NCI-H69 (cell line): ENCODE measurements at places on chromosomes 4 and X.

- no peak for DNase-seq
Measured at GRCh38 chr4:151922811-151923210, 162.0 kb upstream of the GATB start.

DNA sequence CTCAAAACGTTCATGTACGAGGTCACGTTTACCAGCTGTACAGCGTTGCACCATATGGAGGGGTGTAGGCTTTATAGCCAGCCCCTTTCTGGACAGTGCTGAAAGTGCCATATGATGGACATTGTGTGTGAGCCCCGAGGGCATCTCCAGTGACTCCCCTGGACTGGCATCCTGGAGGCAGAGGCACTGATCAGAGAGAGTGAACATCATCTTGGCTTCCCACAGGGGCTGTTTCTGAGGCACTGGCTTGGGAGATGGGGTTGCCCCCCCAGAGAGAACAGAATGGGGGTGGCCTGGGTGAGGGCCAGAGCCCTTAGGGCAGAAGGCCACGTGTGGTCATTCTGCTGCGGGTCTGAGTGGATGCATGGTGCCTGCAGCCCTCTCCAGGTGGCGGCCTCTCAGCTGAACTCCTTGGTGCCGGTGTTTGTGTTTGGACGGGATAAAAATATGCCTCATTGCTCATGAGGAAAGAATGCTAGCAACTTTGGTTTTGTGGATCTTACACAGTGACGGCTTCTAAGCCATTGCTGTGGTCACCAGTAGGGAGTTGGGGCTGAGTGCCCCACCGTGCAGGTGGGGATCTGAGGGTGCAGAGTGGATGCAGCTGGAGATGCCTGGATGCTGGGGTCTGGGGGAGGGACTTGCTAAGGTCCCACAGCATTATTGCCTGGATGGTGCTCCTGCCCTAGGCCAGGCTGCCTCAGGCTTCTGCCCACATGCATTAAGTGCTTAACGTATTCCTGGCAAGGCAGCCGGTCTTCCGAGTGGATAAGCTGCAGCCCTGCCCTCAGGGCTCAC is 3.4 kb downstream of the WFS1 start:
- peak; percentile 55 for DNase-seq

GRCh38 chrX:136780763-136781162 is at the start of gene ARHGEF6:
ARHGEF6 (minus strand) TSS chrX:136780932; CDS start chrX:136780882, 50 bp downstream.
- DNase-seq: no peak

DNA sequence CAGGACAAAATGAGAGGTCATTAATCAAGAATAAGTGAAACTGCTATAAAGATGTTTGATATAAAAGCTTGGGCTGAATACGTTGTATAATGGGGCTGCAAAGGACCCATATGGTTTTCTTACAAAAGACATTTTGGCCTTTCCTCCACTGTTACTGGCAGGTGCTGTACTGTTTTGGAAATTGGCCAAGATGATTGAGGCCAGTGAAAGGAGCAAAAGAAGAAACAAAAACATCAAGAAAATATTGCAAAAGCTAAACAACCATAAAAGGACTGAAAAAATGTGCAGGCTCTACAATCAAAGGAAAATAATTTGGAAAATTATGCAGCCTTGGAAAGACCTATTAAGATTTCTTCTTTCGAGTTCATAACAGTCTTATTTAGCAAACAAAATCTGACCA is 222.2 kb upstream of the PPP1R2C start:
- peak; percentile 0 for DNase-seq

GRCh38 chr4:107970063-107970798 is 19.5 kb upstream of the HADH start:
- DNase-seq: no peak

DNA sequence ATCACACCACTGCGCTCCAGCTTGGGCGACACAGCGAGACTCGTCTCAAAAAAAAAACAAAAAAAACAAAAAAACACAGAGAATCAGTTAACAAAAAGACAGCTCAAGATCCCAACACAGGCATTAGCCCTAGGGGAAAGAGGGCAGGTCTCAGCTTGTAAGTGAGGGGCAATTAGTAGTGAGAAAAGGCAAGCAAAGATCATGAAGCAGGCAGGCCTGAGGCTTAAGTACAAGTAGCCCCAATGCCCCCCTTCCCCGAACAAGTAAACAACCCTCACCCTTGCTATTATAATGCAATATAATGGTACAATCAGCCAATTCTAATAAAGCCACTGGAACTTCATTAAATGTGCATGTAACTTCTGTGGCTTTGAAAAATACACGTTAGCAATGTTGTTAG is 17.0 kb downstream of the ADGRA3 start:
- DNase-seq: peak; percentile 74

DNA sequence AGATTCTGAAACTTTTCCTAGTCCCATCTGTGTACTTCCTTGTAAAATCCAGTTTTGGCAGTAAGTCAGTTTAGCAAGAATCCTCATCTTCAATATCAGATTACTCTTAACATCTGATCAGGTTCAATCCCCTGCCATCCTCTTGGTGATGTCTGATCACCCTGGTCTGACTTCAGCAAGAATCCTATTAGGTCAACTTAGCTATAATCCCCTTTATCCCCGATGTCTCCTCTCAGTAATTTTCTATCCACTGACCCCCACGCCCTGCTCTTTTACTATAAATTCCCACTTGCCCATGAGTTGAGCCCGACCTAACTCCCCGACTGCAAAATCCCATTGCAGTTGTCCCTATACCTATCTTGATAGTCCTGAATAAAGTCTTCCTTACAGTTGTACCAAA is 57.9 kb upstream of the PRSS48 start:
- DNase-seq: no peak

DNA sequence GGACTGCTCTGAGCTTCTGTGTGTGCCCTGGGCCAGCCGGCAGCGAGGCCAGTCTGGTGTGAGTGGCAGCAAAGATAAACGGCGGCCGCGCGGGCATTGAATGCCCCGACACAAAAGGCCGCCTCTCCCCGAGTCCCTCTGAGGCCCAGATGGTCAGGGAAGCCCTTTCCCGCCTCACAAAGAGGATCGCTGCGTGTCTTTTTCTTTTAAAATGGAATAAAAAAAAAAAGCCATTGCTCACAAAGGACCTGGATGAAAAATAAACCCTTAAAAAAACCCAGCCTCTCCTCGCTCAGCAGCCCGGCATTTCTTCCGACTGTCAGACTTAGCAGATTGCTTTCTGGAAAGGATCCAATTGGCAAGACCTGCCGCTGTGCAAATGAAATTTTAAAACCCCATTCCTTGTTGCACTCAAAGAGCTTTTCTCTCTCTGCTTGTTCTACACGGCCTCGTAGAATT is 578.7 kb downstream of the BCOR start:
- peak; percentile 78 for DNase-seq

DNA sequence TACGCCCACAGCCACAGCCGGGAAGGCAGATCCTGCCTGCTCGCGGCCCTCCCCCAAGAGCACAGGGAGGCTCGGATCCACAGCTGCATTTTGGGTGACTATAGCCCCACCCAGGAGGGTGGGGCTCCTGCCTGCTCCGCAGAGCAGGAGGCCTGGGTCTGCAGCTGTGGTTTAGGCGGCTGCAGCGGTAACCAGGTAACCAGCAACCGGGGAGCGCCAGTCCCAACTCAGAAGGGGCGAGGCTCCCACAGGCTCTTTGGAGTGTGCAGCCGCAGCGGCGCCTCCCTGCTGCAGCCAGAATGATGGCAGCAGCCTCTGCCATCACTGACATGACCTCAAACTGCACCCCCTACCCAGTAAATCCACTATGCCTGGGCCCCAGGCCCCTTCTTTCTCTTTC is 148.0 kb upstream of the F9 start:
- DNase-seq: peak; percentile 1

- no peak for DNase-seq
Measured at GRCh38 chr4:7507381-7507780, 72.7 kb upstream of the PSAPL1 start.

- no peak for DNase-seq
Measured at GRCh38 chr4:126395664-126396063, 1080.9 kb downstream of the FAT4 start.

- no peak for DNase-seq
Measured at GRCh38 chr4:62560858-62561257, 1360.7 kb downstream of the ADGRL3 start.

- DNase-seq: peak; percentile 46
Measured at GRCh38 chr4:106201373-106201772, 114.6 kb downstream of the TBCK start.

DNA sequence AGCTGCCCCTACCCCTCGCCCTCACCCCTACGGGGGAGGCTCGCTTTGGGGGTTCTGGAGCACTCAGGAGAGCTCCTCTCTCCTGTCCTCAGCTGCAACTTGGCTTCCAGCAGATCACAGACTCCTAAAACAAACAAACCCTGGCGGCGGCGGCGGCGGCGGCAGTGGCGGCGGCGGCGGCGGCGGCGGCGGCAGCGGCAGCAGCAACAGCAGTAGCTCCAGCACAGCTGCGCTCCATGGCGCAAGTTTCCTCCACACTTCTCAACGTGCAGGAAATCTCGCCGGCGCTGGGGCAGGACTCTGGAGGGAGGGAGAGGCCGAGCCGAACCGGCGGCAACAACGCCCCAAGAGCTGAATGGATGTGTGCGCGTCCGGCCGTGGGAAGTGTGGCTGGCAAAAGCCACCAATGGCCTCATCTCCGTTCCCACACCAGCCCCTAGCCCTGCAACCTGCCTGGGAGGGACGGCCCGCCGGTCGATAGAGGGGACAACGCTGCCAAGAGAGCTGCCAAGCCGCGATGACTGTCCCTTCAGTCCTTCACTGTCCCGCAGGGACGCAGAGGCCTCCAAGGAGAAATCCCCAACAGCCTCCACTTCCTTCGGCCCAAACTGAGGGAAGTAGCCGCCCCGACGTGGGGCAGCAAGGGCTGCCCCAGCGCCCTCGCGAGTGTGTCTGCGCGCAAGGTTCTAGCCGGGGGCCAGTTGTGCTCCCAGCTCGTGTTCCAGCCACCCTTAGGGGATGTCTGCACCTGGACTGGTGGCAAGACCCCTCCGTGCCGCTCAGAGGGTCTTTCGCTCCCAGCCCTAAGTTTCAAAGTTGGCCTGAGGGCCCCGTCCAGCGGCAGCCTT is 775 bp downstream of the SHROOM4 start:
- peak; percentile 13 for DNase-seq

GRCh38 chrX:1165535-1166196 is 46.8 kb downstream of the CRLF2 start:
- DNase-seq: no peak

DNA sequence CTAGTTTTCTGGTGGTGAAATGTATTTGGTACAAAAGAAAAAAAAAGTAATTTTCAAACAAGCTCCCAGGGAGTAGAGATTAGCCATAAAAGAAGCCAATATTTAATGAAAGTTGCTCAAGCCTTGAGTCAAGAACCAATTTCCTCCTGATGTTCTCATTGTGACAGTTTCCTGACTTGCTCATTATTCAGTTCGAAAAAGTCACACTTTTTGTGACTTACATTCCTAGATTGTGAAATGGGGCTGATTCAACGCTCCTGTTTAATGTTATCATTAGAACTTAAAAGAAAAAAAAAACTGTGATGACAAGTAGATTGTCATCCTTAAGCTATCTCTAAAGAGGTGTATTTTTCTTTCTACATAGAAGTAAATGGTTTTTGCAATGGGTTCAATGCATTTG is 122.6 kb upstream of the BMPR1B start:
- DNase-seq: no peak

DNA sequence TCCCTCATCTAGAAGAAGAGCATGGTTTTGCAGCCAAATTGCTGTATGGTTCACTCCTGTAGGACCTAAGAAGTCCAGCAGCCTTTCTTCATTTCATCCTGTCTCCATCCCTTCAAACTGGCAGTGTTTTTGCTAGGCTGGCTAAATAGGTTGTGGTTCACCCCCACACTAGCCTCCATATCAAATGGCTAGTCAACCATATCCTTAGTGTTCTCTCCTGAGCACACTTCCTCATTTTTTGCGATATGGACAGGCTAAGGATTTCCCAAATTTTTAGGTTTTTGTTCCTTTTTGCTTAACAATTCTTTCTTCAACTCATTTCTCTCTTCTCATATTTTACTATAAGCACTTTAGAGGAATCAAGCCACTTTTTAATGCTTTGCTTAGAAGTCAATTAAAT is 98.8 kb upstream of the NOCT start:
- DNase-seq: no peak

DNA sequence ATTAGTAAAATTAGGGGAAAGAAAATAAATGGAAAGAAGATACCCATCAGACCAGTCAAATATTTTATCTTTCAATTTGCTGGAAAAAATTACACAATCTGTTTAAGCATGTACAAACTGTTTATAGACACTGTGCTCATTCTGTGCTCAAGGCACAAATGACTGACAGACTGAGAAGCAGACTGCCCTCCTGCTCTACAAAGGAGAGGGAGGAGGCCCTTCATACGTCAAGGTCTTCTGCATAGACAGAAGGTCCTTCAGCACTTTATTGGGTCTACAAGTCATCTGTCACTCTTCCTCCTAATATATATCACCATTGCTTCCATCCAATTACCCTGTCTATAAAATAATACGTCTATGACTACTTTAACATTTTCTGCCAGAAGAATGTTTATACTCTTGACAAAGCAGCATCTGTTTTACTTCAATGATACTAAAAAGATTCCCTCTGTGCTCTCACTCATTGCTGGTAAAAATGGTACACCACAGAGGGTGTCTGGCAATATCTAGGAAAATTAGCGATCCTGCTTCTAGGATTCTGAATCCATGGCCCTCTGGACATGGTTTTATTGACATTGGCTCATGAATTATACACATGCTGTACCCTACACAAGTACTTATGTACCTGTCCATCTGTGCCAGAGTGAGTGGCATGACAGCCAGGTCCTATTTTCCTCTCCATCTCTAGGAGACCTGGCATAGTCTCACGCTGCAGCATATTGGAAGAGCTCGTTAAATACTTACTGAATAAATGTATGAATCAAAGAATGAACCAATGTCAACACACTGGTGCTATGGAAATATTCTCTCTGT is 11.3 kb downstream of the SLC10A6 start:
- DNase-seq: peak; percentile 38

- no peak for DNase-seq
Measured at GRCh38 chr4:100797791-100798190, 280.0 kb upstream of the EMCN start.

- DNase-seq: peak; percentile 45
Measured at GRCh38 chrX:53481093-53481492, 46.9 kb upstream of the HSD17B10 start.

DNA sequence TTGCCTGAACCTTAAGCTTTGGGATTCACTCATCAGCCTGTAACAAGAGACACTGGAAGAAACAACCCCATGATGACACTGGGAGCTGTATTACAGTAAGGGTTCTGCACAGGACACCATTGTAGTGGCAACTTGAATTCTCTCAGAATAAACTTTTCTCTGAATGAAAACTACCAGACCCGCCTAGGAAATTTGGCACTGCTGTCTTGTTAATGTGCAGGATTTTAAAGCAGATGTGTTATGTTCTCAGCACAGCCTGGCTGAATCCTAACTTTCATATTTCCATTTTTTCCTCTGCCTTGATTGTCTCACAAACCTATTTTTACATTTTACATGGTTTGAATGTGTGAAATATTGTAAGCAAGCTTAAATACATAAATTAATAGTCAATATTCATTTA is 253.6 kb downstream of the UNC5C start:
- no peak for DNase-seq

DNA sequence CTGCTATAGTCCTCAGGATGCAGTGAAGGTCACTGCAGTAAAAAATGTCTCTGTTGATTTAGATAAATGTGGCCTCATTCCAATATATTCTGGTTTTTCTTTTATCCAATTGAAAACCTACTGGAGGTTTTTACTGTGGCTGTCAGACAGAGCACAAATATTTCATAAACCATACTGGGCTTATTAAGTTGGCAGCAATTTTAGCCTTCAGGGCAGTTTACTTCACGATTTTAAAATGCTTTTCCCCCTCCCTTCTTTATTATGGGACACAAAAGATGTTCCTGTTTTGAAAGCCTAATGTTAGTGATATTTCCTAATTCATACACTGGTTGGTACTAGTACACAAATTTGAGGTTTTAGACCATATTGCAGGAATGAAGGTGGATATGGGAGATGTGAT is 939.4 kb downstream of the C4orf33 start:
- no peak for DNase-seq
